AG20443 (cell line): ENCODE measurements at places on chromosomes 5 and 9.

- no peak for DNase-seq
These were observed 369.6 kb upstream of the SEMA6A start for GRCh38 chr5:116944183-116944582.

- DNase-seq: peak; percentile 38
These were observed 666 bp upstream of the TLR4 start for GRCh38 chr9:117703537-117703936.

- DNase-seq: no peak
These were observed 6.1 kb downstream of the AFAP1L1 start for GRCh38 chr5:149277801-149278200.

DNA sequence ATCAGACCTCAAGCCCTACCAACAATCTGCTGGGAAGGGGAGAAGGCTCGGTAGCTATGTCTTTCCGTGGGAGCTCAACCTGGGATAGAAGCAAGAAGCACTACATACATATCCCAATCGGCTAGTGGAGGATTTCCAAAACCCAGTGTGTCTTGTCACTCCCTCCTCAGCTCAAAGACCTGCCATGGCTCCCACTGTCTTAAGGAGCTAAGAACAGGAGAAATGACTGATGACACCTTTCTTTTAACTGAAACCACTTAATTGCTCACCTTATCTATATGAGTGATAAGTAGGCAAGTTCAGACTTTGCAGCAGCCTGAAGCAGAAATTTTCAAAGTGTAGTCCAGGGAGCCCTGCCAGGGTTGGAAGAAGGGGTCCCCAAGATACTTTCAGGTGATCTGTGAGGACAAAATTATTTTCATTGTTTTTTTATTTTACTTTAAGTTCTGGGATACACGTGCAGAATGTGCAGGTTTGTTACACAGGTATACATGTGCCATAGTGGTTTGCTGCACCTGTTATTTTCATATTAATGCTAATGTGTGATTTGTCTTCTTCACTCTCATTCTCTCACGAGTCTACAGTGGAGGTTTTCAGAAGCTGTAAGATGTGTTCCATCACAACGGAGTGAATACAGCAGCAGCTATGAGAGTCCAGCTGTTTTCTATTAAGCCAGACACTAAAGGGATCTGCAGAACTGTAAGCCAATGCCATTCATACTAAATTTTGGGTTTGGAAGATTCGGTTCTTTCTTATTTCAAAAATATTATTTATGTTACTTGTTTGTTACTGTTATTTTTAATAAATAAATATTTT is 41.4 kb downstream of the PAX5 start:
- peak; percentile 41 for DNase-seq

DNA sequence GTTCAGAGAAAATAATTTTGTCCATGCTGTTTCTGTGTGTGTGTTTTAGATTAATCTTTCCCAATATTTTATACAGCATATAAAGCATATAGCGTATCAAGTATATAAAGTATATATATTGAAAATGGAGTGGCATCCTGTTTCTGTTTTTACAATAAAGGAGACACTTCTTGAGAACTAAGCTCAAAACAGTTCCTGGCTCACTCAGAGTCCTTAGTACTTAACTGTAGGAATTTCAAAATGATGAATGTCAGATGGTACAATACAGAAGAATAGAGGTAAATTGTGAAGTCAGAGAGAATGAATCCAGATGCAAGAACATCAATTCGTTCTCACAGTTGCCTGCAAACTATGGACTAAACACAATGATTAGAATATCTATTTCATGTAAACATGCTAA is 68.7 kb upstream of the TAS2R1 start:
- no peak for DNase-seq

DNA sequence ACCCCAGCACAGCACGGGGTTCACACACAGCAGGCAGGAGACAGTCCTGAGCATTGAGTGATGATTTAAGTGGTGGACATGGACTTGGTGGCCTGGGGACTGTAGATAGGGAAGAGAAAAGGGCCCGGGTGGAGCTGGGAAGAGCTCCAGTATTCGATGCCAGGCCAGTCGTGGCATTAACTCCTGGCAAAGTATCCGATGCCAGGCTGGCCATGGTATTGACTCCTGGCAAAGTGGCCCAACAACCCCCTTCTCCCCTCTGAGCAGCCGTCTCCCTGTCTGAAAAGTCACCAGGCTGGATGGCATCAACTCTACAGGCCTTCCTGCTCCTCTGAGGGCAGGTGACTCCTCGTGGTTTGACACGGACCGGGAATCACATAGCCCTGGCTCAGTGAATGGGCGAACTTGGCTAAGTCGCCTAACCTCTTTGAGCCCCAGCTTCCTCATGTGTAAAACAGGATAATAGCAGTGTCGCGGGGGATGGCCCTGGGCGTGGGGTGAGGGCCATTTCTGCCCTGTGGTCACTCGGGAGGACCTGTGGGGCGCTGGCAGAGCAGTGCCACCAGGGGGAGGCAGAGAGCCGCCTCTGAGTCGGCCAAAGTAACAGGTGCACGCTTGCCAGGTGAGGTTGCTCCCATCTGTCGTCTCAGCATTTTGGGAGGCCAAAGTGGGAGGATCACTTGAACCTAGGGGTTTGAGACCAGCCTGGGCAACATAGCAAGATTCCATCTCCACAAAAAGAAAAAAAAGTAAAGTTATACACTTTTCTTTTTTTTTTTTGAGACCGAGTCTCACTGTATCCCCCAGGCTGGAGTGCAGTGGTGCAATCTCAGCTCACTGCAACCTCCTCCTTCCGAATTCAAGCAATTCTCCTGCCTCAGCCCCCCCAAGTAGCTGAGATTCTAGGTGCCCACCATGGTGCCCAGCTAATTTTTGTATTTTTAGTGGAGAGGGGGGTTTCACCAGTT is 5.7 kb upstream of the SEC16A start:
- peak; percentile 74 for DNase-seq

DNA sequence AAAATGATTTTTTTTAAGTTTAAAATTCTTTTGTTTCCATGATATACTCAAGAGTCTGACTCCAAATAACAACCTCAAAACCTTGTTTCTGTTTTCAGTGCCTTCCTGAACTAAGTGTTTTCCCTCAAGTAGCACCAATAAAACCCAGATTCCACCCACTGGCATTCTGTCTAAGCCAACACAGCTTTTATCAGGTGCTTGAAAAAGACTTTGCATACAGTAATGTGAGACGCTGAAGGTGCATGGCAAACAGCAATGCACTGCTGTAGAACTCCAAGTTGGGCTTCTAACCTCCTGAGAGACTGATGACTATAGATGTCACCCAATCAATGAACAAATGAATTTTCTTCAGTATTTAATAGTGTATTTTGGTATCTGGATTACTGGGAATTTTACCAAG is 95.7 kb downstream of the NFIB start:
- no peak for DNase-seq

GRCh38 chr5:59768152-59769040 is 125.1 kb downstream of the PDE4D start:
- peak; percentile 41 for DNase-seq

GRCh38 chr9:85451680-85452079 is 290.1 kb downstream of the AGTPBP1 start:
- no peak for DNase-seq

- DNase-seq: no peak
These were observed 145.4 kb upstream of the SHB start for GRCh38 chr9:38214432-38214831.

DNA sequence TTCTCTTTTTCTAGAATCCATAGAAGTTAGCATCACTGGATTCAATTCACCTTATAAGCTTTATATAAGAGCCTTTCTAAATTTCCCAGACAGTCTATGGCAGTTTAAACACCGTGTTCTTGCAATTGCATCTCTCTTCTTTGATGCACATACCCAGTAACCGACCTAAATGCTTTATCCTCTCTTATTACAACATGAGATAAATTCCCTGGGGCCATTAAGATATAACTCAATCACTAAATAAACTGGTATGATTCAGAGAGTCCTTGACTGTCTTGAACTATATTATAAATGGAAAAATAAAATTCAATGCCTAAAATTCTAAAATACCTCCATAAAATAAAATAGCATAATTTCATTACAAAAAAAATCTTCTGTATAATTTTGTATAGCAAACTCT is 98.1 kb downstream of the DIRAS2 start:
- DNase-seq: no peak

- no peak for DNase-seq
These were observed 2.6 kb upstream of the SQSTM1 start for GRCh38 chr5:179817890-179818745.

- no peak for DNase-seq
These were observed 468.7 kb downstream of the SPATA31D1 start for GRCh38 chr9:82457298-82457697.

DNA sequence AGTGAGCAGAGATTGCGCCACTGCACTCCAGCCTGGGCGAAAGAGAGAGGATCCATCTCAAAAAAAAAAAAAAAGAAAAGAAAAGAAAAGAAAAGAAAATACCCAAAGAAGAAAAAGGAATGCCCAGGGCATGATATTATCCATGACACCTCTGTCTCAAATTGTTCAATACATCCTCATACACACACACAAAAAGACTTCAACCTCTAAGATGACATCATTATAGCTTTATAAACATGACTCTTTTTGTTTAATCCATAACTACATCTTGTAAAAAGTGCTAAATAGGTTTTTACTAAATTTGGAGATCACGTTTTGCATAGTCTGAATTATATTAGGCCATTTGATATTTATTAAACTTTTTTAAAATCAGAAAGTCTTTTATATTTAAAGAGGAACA is 33.1 kb downstream of the ANKRD31 start:
- no peak for DNase-seq

- no peak for DNase-seq
These were observed 64.3 kb upstream of the CAMK4 start for GRCh38 chr5:111159845-111160244.

GRCh38 chr9:13806714-13807113 is 507.2 kb downstream of the NFIB start:
- DNase-seq: no peak

- peak; percentile 63 for DNase-seq
These were observed 10.5 kb upstream of the EPB41L4B start for GRCh38 chr9:109331353-109331752.

DNA sequence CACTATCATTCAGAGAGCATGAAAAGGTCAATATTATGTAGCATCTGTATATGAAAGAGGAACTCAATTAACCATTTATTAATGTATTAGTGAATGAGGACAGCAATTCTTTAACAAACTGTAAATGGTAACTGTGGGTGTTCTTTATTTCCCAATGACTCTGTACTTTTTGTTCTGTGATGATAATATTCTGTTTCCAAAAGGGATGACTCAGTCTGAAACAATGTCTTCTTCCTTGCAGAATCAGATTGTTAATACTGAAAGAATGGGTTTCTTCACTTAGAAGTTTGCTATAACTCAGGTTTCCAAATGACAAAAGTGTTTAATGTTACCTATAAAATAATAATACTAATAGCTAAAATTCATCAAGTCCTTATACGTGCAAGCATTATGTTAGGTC is 1518.7 kb upstream of the WWC1 start:
- no peak for DNase-seq

DNA sequence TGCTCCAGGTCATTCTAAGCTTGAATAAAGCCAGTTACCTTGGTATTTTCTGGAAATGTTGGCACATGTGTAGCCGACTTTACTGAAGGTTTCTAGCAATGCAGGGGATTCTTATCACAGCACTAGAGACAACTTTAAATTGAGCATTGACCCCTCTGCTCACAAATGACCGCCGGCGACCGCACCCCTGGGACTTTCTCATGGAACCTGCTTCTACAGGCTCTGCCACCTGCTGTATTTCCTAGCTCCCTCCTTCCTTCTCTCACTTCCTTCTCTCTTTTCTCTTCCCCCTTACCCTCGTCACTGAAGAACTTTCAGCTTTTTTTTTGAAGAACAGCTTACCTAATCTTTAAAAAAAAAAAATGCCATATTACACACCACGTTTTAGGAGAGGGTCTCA is 30.9 kb upstream of the DAB2 start:
- no peak for DNase-seq

DNA sequence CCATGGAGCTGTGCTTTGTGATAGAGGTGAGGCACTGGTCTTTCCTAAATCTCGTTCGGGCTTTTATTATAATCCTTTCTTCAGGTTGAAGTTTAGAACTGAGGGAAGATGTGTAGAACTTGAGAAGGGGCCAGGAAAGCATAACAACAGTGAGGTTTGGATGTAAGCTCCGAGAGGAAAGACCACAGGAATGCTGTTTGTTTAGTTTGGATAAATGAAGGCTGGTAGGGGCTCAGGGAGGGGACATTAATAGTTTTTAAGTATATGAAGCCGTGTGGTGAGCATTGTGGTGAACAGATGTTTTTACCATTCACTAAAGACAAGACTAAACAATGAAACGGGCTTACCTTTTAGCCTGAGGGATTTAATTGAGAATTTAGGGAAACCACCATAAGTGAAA is 130.8 kb downstream of the ARHGAP26 start:
- DNase-seq: peak; percentile 62

DNA sequence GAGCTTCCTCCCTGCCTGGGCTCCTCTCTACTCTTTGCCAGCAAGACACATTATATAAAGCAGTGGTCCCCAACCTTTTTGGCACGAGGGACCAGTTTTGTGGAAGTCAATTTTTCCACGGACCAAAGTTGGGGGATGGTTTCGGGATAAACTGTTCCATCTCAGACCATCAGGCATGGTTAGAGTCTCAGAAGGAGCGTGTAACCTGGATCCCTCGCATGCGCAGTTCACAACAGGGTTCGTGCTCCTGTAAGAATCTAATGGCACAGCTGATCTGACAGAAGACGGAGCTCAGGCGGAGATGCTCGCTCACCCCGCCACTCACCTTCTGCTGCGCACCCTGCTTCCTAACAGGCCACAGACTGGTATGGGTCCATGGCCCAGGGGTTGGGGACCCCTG is 142.8 kb downstream of the LIFR start:
- no peak for DNase-seq

- DNase-seq: no peak
These were observed 4.5 kb upstream of the TMEM252 start for GRCh38 chr9:68545033-68545705.

- DNase-seq: no peak
These were observed 3.1 kb upstream of the EEIG1 start for GRCh38 chr9:127983847-127984289.

DNA sequence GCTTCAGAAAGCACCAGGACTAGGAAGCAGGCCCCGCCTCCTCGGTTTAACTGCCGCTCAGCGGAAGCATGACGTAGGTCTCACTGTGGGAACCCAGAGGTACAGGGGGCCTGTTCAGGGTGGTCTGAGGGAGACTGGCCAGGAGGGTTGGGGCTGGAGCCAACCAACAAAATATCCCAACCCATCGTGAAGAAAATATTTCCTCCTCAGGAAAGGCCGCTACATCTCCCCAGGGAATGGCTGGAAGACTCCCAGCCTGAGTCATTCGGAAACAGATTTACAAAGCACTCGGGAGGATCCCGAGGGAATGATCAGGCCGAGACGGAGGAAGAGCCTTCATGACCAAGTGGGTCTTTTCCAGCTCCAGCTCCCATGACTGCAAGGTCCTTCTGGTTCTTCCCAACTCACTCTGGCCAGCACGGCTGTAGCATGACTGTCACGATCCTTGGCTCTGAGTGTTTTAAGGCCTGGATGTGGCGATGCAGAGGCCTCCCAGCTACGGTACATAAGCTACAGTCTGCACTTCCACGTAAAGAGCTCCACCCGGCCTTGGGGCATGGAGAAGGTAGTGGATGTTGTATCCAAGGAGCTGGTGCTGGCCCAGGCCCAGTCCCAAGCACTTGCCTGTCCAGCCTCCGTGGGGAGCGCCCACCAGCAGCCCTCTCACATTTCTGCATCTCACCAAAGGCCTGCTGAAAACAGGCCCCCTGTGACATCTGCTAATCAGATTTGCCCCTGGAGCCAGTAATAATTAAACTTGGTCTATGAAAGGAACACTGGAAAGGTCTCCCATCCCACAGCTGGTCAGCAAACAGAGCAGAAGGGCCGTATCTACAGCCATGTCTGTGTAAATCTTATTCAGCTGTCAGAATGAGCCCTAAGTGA is 100.6 kb downstream of the LHFPL2 start:
- peak; percentile 72 for DNase-seq
